ENCODE measurements at places on chromosomes 1 and 21. TPM values are rescaled to one million over a fixed set of nuclear protein-coding genes. Genes with fewer than 3 reads are reported as not detected.

Gene BRDT
- not detected for total RNA-seq

Gene FALEC
- total RNA-seq, result 1.9 TPM

DNA sequence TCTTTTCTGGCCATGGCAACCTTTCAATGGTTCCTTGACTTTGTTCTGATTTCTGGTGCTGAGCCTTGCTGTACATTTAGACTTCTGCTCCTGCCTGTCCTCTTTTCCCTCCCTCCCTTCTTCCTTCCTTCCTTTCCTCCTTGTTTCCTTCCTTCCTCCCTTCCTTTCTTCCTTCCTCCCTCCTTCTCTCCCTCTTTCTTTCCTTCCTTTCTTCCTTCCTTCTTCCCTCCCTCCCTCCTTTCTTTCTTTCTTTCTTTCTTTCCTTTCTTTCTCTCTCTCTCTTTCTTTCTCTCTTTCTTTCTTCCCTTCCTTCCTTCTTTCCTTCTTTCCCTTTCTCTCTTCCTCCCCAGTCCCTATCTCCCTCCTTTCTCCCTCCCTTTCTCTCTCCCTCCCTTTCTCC lies 10.4 kb upstream of the IGSF21 start:
- H3K36me3 ChIP-seq, result no peaks in the 10 kb centered on the region
- H3K27ac ChIP-seq, result no peak overlapping the region
- H3K27me3 ChIP-seq, result peaks cover 91% of the 10 kb centered on the region
- DNase-seq, result no peak
- H3K4me1 ChIP-seq, result no peaks in the 10 kb centered on the region

- DNase-seq, result no peak
- H3K36me3 ChIP-seq, result peaks cover 32% of the 10 kb centered on the region
- H3K4me3 ChIP-seq, result no peak overlapping the region
- H3K27me3 ChIP-seq, result no peaks in the 10 kb centered on the region
- H3K27ac ChIP-seq, result no peak overlapping the region
- H3K4me1 ChIP-seq, result peaks cover 2% of the 10 kb centered on the region
Observed at GRCh38 chr1:101039245-101039644, 13.7 kb upstream of the DPH5 start.

DNA sequence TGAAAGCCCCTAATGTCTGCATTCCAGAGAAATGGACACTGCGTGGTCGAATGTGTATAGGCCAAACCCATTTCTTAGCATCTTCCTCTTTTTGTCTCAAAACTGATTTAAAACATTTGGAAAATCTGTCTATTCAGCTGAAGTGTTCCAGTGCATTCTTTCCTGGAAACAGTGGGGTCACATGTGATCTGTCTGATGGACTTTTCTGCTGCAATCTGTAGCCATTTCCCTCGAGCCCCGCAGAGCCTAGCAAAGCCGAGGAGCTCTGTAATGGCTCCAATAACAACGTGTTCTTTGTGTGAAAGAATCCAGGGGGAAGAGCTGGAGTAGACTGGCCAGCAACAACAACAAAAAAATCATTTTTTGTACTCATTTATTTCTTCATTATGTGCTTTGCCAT lies 329.3 kb downstream of the BARHL2 start:
- H3K27me3 ChIP-seq, result no peaks in the 10 kb centered on the region
- peaks cover 7% of the 10 kb centered on the region for H3K4me1 ChIP-seq
- no peak overlapping the region for H3K27ac ChIP-seq
- H3K4me3 ChIP-seq, result no peak overlapping the region

GRCh38 chr21:24220446-24220845 lies 1386.8 kb downstream of the MRPL39 start:
- H3K27ac ChIP-seq, result no peak overlapping the region
- no peaks in the 10 kb centered on the region for H3K36me3 ChIP-seq
- H3K4me1 ChIP-seq, result no peaks in the 10 kb centered on the region

- H3K36me3 ChIP-seq, result no peaks in the 10 kb centered on the region
- peaks cover 13% of the 10 kb centered on the region for H3K27me3 ChIP-seq
- DNase-seq, result no peak
- H3K27ac ChIP-seq, result no peak overlapping the region
- H3K4me1 ChIP-seq, result no peaks in the 10 kb centered on the region
Observed at GRCh38 chr1:34477632-34478141, 277.2 kb upstream of the GJB5 start.
